ENCODE measurements at places on chromosomes 2 and 18. TPM values are rescaled to one million over a fixed set of nuclear protein-coding genes. Genes with fewer than 3 reads are reported as not detected.

- no peak for DNase-seq
These were observed 39.7 kb upstream of the MAP4K4 start for GRCh38 chr2:101657787-101658186.

GRCh38 chr2:65215946-65216345 is 11.7 kb upstream of the ACTR2 start:
- DNase-seq, result no peak

The KIF5C gene
- total RNA-seq, result 2.0 TPM

The UGT1A5 gene
- total RNA-seq, result not detected

- peak; percentile 50 for DNase-seq
These were observed 1.4 kb downstream of the CYS1 start for GRCh38 chr2:10078704-10079265.

- DNase-seq, result no peak
These were observed 861.1 kb downstream of the CPS1 start for GRCh38 chr2:211417544-211417943.

The TSPYL6 gene
- total RNA-seq, result not detected

The PIEZO2 gene
- 0.33 TPM for total RNA-seq

GRCh38 chr2:45983213-45983612 is 314.0 kb upstream of the EPAS1 start:
- no peak for DNase-seq

DNA sequence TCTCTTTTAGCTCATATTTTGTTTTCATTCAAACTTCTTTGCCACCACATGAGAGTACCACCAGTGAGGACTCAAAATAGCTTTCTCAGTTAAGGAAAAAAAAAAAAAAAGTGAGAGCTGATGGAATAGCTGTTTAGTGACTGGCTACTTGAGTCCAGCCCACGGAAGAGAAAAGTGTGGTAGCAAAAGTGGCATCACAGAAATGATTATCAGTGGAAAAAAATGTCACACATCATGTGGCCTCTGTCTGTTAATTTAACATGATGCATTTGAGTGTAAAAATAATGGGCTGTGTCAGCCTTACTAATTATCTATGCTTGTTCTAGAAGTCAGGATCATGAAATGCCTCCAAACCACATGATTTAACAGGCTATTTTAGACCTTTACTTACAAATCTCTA is 132.5 kb downstream of the UBE2E3 start:
- no peak for DNase-seq

The LHCGR gene
- total RNA-seq, result not detected

DNA sequence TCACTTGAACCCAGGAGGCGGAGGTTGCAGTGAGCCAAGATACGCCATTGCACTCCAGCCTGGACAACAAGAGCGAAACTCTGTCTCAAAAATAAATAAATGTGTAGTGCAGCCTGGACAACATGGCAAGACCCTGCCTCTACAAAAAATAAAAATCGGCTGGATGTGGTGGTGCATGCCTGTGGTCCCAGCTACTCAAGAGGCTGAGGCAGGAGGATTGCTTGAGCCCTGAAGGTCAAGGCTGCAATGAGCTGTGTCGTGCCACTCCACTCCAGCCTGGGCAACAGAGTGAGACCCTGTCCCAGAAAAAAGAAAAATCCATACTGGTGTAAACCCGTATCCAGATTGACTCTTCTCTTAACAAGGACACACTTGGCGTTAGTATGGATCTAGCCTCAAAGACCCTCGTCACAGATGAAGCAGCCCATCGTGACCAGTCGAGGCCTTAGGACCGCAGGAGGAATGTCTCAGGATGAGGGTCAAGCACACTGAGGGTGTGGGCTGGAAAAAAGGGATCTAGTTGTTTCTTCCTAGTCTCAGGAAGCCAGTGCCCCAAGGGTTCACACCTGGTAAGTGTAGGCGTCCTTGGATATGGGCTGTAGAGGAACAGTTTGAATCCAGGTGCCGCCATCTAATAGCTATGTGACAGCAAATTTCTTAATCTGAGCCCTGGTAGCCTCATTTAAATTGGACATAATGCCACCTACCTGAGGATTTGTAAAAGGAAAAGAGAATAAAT is 4.0 kb upstream of the GPBAR1 start:
- no peak for DNase-seq

Measured in body of pancreas (tissue), 4 donors.